ENCODE measurements at places on chromosomes 16 and 17.

- DNase-seq, result no peak
Measured at GRCh38 chr17:67392111-67392510, 15.0 kb downstream of the PITPNC1 start.

GRCh38 chr17:226108-227077 is 44.9 kb upstream of the DOC2B start:
- no peak for DNase-seq

- DNase-seq, result no peak
Measured at GRCh38 chr17:9002606-9003354, 18.5 kb upstream of the NTN1 start.

DNA sequence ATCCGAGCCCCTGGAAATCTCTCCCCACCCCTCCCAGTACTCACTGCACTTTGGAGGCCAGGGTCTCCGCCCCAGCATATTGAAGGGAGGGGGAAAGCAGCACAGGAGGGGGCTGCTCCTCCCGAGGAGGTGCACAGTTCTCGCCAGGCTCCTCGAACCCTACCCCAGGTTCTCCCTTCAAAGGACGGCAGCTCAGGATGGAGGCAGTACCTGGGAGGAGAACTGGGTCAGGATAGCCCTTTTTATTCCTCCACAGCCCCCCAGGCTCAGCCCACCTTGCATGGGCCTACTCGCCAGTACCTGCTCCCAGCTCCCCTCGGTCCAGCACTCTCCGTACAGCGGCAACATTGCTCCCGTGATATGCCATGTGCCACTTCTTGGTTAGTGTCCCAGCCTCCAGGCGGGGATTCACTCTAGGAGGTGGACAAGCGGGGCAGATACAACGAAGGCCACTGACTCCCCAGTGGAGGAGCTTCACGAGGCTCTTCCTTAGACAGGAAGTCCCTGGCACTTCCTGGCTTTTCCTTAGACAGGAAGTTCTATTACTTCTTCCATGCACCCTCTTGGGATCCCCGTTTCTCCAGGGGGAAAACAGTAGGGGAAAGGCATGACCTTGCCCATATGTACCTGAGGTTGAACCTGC is 2.1 kb upstream of the GPS2 start:
- no peak for DNase-seq

- no peak for DNase-seq
Measured at GRCh38 chr17:13078591-13079385, 61.0 kb upstream of the ELAC2 start.

DNA sequence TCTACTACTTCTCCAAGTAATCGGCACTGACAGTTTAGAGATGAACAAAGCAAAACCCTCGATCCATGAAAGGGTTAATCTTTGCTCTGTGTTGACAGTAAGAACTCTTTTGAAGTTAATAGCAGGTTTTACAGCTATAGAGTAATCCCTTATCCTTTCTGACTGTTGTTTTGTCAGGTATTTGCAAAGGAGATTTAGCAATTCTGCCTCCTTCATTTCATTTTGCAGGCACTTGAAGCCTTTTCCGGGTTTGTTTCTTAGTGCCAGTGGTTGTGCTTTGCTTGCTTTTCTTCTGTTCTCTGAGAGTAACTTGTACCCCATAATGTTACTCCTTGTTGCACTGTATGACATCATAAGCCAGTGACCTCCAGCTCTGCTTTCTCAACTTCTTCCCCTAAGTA is 64.5 kb downstream of the TANGO6 start:
- no peak for DNase-seq

DNA sequence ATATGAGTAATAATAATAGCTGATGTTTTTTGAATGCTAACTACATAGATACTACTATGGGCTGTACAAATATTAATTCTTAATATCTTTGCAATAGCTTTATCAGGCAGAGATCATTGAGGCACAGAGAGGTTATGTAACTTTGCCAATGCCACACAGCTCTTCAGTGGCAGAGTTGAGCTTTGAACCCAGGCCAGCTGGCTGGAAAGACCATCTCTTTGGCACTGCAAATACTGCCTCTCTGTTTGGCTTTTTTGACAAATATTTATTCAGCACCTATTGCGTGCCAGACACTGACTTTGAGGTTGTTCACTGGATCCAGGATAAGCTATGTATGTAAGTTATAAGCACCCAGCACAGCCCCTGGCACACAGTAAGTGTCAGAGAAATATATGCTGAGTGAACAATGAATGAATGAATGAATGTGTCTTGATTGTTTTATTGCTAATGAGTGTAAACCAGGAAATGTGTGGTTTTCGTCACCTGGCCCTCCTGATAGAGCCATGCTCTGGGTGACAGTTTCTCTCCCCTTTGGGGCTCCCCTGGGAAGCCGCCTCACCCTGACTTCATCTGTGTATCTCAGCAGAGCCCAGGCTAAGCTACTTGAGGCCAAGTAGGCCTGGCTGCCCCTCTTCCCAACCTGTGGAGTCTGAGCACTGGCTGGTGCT is 2.5 kb downstream of the AQP8 start:
- DNase-seq, result no peak

GRCh38 chr16:68991075-68991474 is 114.4 kb upstream of the HAS3 start:
- no peak for DNase-seq

DNA sequence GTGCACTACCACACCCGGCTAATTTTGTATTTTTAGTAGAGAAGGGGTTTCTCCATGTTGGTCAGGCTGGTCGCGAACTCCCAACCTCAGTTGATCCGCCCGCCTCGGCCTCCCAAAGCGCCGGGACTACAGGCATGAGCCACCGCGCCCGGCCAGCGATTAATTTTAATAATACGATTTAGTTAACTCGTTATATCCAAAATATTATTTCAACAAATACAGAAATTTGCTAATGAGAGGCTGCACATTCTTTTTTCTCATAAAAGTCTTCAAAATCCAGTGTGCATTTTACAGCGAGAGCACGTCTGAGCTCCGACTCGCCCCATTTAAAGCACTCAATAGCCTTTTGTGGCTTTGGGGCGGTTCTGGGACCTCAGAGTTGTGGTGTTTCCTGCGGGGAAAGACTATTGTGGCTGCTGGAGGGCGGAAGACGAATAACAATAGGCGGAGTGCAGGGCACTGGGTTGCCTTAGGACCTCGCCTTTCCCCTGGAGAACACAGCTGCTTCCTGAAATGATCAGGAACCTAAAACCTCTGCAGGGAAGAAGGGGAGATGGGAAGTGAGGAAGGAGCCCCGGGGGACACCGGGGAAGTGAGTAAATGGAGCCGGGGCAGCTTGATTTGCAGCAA is 2.9 kb upstream of the ZSCAN10 start:
- DNase-seq, result no peak

DNA sequence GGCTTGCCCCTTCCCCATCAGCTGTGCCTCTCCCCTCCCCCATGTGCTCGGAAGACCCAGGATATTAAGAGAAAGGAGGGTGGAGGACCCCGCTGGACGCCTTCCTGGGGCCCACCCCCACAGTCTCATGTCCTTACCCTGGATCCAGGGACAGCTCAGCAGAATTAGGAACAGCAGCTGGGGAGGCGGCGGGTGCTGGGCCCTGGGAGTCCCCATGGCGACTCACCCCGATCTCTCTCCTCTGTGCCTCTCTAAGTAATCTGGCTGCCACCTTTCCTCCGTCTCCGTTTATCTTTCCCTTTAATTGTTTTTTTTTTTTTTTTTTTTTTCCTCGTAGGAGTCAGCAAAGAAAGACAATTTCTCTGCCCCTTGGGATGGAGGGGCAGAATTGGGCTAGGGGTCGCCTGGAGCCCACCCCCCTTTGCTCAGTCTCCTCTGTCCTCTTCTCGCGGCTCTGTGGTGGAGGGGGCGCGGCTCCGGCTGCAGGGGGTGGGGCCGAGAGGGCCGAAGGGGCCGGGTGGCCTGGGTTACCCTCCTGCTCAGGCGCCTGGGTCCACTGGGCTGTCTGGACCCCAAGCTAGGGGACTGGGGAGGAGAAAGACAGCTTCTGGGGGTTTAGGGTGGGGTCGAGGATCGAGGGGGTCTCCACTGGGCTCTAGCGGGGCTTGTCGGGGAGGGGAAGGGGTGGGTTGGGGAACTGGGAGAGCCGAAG is 390 bp downstream of the SEZ6L2 start:
- no peak for DNase-seq

GRCh38 chr17:76830987-76831715 is 37.1 kb upstream of the MGAT5B start:
- no peak for DNase-seq

DNA sequence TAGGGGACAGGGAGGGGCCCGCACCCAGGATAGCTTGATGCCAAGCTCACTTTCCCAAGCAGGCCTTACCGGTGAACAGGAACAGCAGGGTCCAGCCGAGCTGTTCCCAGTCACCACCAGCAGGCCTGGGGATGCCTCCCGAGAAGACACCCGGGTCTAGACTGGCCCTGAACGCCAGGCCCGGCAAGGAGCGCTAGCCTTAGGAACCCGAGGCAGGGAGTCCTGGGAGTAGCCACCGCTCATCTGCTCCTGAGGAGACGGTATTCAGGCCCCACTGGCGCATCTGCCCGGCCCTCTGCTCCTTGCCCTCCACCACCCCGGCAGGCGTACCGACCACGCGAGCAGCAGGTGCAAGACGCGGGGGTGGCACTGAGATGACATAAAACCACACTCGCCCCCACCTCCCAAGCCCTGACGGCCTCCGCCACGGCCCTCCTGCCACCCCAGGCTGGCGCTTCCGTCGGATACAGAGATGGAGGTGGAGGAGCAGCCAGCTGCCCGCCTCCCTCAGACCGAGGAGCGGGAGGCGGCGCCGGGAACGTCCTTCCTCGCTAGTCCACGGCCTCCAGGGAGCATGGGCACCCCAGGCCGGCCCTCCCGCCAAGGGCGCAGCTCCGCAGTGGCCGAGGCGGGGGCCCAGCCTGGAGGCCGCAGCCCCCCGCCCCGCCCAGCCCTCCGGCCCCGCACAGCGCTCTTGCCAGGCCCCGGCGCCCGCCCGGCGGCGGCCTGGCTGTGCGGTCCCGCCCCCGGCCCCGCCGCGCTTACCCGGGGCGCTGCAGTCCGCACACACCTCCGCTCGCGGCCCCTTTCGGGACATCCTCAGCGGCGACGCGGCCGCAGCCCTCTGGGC is 661 bp downstream of the GIT1 start:
- DNase-seq, result no peak

DNA sequence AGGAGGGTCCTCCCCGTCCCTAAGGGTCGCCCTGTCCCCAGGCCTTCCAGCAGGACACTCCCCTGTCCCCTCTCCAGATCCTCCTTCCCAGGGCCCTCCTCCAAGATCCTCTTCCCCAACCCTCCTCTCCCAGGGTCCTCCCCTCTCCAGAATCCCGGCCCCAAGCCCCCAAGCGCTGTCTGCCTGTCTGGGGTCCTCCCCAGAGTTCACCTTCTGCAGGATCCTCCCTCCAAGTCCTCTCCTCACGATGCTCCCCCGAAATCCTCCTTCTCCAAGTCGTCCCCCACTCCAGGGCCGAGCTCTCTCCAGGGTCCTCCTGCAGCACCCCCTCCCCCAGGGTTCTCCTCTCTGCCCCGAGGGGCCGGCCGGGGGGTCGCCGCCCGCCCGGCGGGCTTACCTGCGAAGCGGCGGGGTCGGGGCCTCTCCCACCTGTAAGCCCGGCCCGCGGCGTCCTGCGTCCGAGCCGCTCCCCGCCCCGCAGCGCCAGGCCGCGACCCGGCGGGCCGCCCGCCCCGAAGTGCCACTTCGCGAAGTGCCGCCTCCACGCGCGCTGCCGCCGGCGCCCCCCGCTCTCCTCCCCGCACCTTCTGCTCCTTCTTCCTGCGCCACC is 678 bp upstream of the BAIAP2 start:
- no peak for DNase-seq

DNA sequence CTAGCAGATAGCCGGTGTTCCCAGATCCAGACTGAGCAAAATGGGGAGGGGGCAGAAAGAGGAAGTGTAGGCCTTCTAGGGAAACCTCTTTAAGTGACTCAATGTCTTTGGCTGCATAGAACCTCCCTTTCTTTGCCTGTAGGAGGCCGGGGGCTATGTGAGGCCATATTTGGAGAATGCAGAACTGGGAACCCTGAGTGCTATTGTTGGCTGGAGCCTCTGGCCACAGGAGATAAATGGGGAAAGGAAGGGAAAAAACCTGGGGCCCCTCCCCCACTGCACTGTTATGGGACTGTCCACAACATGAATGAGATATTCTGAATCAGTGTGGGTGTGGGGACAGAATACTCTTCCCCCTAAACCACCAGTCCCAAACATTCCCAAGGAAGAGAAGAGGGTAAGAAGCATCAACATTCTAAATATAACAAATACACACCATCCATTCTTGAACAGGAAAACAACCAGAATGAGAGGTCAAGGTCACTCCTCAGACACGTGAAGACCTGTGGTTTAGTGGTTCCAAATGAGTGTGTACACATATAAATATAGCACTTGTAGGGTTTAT is 2.4 kb downstream of the VPS25 start:
- no peak for DNase-seq

Data from activated T-helper 1 cell treated with Interleukin-2 at 50 U/mL for 16 hours (primary cell).